ENCODE measurements at places on chromosomes 7 and 10.

DNA sequence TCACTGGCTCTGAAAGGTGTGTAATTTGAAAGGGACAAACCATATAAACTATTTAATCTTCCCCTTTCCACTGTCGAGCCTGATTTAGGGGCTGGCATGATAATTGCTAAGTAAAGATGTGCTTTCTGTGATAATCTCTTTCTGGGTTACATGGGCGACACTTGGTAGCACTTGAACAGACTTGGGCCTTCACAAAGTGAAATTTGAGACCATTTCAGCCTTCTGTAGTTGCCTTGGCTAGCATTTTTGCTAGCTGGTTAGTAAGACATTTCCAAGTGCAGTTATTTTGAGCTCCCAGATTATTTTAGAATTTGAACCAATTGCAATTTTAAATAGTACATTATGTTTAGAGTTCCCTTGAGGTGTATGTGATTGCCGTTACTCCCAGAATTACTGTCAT, 432.7 kb upstream of the GALNT17 start:
- DNase-seq = no peak

DNA sequence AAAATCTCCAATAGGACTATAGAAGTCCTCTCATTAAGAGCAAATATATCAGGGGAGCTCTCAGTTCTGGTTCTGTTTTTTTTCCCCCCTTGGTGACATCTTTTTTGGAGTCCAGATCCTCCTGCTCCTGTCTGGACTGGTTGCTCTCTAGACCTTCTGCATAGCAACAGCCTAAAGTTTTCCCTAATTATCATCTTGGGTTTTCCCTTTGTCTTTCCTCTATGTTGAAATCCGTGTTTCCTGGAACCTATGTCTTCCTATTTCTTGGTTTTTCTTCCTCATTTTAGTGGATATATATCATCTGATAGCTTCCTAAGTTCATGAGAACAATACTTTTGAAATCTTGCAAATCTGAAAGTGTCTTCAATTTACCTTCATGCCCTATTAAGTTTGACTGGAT, 29.7 kb upstream of the MTERF1 start:
- DNase-seq = no peak

DNA sequence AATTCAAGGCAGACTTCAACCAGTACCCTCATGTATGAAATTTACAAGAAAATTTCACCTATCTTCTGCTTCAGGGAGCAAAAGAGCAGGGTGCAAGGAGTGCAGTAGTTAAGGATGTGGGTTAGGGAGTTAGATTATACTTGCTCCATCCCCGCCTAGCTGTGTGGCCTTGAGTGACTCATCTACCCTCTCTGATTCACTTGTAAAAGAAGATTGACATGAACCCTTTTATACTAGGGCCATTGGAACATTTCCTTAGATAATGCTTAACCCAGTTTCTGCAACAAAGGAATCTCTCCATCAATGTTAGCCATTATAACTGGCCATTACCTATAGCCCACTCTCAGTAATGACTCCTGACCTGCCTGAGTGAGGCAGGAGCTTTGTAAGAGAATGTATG, 10.2 kb upstream of the HSPA12A start:
- DNase-seq = no peak

GRCh38 chr7:126856691-126857291, 395.9 kb downstream of the GRM8 start:
- DNase-seq = no peak

DNA sequence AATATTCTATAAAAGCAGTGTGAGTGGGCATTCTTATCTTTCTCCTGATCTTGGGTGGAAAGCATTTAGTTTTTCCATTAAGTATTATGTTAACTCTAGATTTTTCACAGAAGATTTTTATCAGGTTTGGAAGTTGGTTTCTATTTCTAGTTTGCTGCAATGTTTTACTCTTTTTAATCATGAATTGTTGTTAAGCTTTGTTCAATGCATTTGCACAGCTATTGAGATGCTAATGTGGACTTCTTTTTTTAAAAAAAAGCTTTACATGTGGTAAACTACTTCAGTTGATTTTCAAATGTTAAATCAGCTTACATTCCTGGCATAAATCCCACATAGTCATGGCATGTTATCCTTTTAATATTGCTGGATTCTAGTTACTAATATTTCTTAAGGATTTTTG, 363.6 kb upstream of the NRP1 start:
- DNase-seq = no peak

GRCh38 chr10:59700709-59701108, 8.9 kb downstream of the SLC16A9 start:
- DNase-seq = no peak

DNA sequence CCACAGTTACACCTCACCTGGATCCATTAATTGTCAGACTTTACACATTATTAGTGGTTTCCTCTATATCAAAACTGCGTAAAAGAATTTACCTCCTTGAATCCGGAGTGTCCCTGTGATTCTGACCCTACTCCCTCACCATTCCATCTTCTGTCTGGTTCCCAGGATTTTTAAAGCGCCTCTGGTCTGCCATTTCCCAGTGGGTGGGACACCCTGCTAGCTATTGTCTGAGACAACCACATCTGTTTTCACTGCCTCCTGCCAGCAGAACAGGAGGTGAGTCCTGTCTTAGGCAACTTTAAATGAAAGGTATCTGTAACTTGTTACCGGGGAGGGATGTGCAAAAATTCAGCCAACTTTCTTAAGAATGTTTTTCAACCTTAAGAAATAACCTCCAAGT, 2.3 kb downstream of the MACROH2A2 start:
- DNase-seq = no peak

DNA sequence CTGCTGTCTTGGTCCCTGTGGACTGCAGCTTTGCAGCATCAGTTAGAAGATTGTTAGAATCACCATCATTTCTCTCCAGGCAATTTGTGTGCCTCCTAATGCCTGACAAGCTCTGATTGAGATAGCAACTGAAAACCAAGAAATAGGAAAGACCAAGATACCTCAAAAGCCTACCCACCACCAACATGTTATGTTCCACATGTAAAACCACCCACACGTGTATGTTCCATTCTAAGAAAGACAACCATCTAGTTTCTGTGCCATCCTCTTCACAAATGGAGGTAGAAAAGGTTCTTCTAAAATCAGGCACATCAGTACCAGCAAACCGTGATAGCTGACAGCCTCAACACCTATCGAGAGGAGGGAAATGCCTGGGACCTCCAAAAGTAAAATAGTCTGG, 46.9 kb downstream of the TASOR2 start:
- no peak for DNase-seq

GRCh38 chr10:121823993-121824463, 103.8 kb downstream of the ATE1 start:
- no peak for DNase-seq

- DNase-seq = no peak
Observed at GRCh38 chr10:117429643-117430265, 54.5 kb upstream of the PDZD8 start.

- no peak for DNase-seq
Observed at GRCh38 chr7:151125470-151125845, 39.2 kb downstream of the AGAP3 start.

DNA sequence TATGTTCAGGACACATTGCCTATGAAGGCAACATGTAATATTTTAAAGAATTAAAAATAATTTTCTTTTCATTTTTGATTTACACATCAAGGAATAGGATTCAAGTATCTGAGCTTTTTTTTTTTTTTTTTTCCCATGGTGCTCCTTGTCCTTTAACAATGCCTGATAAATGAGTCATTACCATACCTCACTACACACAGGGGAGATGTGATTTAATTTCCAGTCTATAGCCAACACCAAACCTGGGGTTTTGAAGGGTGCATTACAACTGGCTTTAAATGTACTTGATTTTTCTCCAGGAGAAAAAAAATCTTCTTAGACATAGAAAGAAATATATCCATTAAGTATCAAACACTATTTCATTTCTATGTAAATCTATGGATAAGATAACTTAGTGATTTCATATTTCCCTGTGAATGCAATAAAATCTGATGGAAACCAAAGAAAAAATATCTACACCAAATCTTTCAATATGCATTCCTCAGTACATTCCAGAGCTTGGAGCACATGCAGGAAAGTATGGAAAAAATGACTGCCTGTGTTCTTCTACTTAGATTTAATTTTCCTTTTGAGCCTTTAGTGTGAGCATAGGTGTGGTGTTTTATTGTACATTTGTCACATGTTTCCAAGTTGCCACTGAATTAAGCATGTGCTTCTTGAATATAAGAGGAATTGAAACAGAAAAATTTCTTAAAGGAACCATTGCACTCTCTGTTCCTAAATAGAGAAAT, 204.8 kb upstream of the MEOX2 start:
- no peak for DNase-seq
